Right renal pelvis (tissue), 4 donors: ENCODE measurements at places on chromosomes 7 and 10.

DNA sequence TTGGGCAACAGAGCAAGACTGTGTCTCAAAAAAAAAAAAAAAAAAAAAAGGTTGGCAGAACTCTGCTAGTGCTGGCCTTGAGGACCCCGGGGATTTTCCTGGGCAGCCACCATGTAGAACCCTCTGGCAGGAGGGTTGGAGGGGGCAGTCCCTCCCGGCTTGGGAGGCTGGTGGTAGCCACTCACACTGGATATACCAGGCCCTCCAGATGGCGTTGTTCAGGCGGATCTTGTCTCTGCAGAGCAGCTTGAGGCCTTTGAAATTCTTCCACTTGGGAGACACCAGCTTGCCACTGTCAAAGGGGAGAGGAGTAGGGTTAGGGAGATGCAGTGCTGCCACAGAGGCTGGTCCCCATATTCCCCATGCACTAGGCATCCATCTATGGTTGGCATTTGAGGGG lies 8.4 kb downstream of the MLXIPL start:
- no peak for DNase-seq

DNA sequence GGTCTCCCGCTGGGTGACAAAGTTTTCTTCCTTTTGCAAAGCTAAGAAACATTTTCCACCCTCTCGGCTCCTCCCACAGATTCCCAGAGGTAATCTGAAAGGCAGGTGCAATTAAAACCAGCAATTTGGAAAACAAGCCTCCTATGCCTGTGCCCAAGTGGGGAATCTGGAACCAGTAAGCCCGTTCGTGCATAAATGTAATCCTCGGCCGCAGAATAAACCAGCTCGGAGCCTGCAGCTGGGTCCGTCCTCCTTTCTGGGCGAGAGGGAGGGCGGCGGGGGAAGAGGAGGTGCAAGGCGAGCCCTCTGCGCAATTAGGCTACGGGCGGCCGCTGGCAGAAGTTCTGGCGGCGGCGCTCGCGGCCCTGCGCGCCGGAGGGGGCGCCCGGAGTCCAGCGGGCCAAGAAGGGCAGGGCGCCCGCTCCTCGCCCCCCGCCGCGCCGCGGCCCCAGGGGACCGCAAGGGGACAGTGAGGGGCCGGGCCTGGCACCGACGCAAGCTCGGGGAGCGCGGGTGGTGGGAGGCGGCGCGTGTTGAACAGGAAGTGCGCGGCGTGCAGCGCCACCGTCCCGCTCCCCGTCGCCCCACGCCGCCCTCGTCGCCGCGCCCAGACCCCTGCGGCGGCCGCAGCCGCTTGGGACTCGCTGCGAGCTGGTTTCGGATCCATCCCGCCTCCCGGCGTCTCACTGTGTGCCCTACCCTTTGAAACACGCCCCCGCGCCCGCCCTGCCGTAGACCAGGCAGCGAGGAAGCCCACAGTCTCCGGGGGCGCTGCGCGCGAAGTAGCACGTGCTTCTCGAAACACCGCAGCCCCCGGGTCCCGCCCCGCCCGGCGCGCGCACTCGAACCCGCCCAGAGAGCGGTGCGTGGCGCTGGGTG lies at the start of gene PRKAG2:
Gene PRKAG2, minus strand, starts transcription at position 217 of the 879 bp plus-strand sequence. CDS start 495 bp downstream, outside the sequence.
- no peak for DNase-seq

DNA sequence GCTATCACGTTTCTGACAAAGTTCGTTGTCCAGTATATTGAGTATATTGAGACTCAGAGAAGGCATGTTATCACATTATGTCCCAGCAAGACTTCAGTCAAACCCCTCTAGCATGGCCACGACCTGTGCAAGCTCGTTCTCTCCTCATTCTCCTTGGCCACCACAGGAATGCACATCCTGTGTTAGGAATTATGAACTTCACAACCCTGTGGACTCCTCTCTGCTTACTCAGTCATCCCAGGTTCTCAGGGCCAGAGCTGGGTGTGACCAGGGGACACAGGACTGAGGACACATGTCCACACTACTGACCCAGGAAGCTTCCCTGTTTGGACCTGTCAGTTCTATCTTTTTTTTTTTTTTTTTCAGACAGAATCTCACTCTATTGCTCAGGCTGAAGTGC lies 4.4 kb downstream of the SH2D4B start:
- DNase-seq, result no peak

DNA sequence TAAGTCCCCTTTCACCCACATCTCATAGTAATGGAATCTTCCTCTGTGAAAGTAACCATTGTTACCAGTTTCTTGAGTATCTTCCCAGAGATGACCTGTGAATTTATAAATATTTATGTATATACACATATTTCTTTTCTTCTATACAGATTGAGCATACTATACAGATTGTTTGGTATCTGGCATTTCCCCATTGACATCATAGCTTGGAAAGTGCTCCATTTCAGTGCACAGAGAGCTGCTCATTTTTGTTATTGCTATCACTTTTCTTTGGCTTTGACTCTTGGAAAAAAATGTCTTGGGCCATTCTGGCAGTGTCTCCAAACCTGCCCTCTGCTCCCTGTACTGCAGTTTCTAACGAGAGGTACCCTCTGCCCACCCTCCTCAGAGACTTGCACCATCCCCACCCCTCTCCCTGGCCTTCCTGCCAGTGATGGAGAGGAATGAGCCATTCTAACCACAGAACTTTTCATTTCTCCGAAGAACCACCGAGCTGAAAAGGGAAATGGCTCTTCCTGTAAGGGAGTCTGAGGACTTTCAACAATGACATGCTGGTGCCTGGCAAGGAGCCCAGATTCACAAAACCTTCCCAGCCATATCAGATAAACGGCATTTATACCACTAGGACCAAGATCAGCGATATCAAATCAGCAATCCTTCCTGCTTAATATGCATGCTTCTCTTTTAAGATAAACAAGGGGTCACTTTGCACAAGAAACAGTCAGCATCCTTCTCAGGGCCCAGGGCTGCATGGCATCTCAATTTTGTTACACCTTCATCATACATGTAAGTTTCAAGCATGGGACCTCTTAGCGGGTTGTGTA lies 19.7 kb upstream of the CCSER2 start:
- peak; percentile 12 for DNase-seq

GRCh38 chr10:57222603-57223002 lies 861.5 kb upstream of the ZWINT start:
- DNase-seq, result no peak
